ENCODE measurements at places on chromosomes 5 and 9.

GRCh38 chr5:175724314-175725275 lies 66.7 kb downstream of the HRH2 start:
- DNase-seq, result no peak

DNA sequence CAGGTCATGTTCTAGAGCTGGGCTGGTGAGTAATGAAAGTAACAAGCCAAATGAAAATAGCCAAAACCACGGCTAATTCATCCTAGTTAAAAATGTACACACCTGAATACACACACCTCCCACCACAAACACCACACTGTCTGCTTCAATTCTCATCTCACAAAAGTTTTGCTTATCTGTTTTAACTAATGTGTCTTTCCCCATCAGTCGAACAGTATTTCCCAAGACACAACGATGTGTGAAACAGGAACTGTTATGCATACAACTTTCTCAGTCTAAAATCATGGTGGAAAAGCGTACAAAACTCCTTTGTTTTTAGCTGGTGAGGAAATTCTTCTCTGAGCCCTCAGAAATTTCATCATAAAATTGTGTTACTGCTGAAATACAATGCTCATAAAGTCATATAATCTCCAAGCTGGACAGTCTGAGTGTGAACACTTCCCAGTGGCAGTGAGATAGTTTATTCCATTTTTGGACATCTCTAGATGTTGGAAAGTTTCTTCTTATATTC lies 242.4 kb downstream of the EFNA5 start:
- DNase-seq, result no peak

GRCh38 chr9:26946753-26947727 lies at the start of gene PLAA:
TSS of gene PLAA (minus strand) at chr9:26947242. CDS start at chr9:26947045, 197 bp downstream.
- DNase-seq, result peak; percentile 64

DNA sequence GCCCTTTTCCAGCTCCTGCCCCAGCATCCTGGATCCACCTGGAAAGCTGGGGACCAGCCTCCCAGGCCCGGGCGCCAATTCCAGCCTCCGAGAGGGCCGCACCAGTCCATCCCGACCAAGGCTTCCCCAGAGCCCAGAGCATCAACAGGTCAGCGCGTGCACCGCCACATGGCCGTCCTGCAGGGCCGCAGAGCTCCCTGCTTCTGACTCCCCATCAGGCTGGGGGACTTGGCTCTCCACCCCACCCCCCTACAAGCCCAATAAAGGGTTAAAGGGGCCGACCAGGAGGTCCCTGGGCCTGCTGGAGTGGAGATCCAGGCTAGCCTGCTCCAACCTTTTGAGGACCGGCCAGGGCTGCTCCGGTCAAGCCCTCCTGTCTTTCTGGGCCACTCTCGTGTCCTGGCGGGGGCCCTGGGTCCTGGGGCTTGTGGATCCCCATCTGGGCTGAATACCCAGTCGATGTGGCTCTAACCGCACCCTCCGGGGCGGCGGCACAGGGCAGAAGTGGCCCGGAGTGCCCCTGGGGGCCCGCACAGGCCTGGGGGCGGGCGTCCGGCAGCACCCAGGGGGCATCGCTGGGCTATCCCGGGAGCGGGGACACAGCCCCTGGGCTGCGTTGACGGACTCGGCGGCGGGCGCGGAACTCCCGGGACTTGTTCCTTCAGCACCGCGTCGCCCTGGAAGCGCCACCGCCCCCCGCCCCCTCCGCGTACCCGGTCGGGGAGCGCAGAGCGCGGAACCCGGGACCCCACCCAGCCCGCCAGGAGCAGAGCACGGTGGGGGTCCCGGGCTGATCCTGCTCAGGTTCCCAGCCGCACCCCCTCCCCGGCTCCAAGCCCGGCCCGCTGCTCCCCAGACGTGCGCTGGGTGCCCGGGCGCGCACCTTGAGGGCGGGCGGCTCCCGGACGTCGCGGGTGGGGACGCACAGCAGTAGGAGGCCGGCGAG lies 590 bp downstream of the ENTPD2 start:
- no peak for DNase-seq

DNA sequence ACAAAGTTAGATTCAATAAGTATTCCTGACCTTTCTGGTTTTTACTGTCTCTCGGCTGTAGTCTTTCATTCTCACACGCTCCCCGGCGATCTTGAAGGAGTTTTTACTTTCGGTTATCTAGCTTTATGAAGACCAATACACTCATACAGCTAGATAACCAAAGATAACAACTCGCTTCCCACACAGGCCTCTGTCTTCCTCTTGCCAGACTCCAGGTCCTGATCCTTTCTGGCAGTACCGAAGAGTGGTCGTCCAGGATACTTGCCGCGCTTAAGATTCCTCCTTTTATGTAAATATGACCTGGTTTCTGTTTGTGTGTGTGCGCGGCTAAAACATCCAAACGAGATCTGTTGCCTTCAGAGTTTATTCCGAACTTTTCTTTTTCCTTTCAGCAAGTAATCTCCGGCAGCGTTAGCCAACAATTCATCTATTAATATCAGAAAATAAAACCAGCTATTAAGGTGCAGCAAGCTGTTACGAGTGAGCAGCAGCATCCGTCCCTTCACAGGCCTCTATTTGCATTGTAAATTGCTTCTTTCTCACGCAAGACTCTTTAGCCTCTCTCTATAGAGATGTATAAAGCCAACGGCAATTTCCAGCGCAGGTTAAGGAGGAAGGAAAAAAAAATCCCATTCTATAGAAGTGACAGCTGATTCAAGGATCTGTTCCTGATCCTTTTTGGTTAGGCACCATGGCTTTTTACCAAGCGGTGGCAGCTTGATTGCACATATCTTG lies 216.1 kb downstream of the MEF2C start:
- peak; percentile 12 for DNase-seq

Measured in NCI-H1417 treated with DMSO at 0.1 percent for 48 hours (cell line).